ENCODE measurements at places on chromosomes 5 and 9. TPM values are rescaled to one million over a fixed set of nuclear protein-coding genes. Genes with fewer than 3 reads are reported as not detected.

- DNase-seq, result no peak
Measured at GRCh38 chr5:179128041-179128365, 67.8 kb downstream of the ZNF354C start.

The SUSD1 gene
- total RNA-seq, result 63.6 TPM

DNA sequence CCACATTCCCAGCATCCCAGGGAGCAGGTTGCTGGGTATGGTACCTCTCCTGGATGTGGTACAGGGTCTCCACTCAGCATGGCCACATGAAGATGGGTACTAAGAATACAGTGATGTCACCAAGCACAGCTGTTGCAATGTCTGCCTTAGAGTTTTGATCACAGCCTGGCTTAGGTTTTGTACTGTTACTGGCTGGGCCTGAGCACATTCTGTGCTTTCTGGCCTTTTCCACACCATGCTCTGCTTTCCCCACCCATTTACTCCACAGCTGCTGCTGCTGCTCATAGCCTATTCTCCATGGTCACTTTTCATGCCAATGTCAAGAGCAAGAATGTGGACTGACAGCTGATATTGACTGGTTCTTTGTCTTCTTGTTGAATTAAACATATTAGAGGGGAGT, 481.9 kb downstream of the ARHGEF28 start:
- DNase-seq, result no peak

The LCP2 gene
- 1.2 TPM for total RNA-seq

Data from frontal cortex (tissue), 4 donors.